T-helper 17 cell (primary cell): ENCODE measurements at places on chromosomes 2 and 18.

GRCh38 chr18:34122724-34123334 is 101.9 kb downstream of the NOL4 start:
- DNase-seq = no peak

- no peak for DNase-seq
Measured at GRCh38 chr18:67276638-67277037, 239.9 kb downstream of the DSEL start.

GRCh38 chr2:239196474-239197021 is 204.3 kb downstream of the HDAC4 start:
- no peak for DNase-seq

DNA sequence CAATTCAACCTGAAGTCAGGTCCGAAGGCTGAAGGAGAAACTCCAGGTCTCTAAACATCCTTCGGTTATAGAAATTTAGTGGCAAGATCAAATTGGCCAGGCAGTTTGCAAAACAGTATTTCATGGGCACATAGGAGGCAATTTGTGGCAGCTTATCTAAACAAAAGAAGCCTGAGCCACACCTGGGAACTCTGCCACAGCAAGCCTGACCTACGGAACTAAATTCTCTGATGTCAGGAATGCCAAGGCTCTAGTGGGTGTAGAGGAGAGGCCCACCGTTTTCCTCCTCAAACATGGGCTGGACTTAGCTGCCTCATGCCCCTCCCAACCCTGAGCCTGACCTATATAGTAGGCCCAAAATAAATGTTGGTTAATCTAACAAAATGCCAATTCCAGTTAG is 16.0 kb downstream of the SATB2 start:
- DNase-seq = no peak

GRCh38 chr2:225073198-225073597 is 30.9 kb upstream of the DOCK10 start:
- no peak for DNase-seq

DNA sequence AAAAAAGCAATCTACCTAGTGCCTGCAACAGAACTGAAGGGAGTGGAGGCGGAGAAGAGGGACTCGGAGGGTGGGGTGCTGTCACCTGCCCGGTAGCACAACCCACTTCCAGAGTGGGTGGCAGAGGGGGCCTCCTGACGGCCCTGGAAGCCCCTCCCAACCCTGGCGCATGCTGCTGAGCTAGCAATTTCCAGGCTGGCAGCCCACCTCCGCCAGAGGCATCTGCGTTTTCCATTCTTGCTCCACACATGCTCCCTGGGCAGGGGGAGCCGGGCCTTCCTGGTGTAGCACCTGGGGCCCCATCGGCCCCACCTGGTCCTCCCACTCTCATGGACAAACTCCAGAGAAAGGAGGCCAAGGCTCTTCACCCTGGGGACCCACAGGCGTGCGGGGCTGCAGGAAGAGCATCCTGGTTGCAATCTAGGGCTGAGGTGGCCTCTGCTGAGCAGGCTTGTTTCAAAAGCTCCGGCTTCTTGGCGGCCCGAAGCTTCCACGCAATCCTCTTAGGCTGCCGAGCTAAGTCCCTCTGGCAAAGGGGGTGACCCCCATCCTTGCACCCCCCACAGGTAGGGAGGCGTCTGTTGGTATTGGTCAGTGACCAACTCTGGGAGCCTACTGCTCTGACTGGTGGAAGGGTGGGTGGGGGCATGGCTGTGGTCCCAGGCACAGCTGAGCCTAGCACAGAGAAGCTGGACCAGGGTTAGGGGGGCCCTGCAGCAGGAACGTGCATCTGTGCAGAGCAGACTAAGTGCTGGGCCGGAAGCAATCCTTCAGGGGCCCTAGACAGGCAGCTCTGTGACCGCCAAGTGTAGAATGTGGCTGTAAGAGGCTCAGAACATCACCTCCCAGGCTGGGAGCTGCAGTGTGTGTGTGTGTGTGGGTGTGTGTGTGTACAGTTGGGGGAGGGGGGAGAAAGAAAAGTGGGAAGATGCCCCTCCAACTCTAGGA is 2.6 kb downstream of the HS6ST1 start:
- DNase-seq = no peak

GRCh38 chr18:54125429-54125828 is 99.0 kb downstream of the MBD2 start:
- DNase-seq = no peak

GRCh38 chr18:73679941-73680712 is 467.5 kb downstream of the FBXO15 start:
- no peak for DNase-seq

DNA sequence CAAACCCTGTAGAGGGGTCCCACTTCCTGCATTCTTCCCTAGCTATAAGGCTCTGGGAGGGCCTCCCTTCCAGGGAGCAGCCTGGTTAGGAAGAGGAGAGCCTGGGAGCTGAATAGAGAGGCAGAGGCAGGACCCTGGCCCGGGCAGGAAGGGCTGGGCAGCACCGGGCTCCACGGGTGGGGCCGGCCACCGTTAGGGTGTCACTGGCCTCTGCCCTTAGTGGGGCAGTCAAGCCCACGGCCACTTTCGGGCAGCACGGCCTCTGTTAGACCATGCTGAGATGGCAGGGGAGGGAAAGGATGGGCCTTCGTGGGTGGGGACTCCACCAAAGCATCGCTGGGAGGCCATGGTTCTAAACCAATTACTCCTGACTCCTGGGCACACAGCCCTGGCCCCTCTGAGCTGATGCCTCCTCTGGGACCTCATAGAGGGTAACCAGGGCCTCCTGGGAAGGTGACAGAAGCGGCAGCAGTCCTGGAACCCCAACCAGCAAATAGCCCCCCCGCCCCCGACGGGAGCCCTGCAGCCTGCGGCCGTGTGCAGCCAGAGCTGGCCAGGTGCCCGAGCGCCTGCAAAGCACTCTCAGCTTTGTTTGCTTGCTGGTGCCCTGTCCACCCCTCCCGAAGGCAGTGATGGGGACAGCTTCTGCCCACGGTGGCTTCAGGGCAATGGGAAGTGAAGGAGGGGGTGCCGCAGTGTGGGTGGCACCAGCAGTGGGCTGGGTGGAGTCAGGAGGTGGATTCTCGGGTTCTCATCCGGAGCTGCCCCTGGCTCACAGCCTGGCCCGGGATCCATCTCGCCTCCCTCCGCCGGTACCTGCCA is 16.3 kb upstream of the HPCAL1 start:
- DNase-seq = no peak

DNA sequence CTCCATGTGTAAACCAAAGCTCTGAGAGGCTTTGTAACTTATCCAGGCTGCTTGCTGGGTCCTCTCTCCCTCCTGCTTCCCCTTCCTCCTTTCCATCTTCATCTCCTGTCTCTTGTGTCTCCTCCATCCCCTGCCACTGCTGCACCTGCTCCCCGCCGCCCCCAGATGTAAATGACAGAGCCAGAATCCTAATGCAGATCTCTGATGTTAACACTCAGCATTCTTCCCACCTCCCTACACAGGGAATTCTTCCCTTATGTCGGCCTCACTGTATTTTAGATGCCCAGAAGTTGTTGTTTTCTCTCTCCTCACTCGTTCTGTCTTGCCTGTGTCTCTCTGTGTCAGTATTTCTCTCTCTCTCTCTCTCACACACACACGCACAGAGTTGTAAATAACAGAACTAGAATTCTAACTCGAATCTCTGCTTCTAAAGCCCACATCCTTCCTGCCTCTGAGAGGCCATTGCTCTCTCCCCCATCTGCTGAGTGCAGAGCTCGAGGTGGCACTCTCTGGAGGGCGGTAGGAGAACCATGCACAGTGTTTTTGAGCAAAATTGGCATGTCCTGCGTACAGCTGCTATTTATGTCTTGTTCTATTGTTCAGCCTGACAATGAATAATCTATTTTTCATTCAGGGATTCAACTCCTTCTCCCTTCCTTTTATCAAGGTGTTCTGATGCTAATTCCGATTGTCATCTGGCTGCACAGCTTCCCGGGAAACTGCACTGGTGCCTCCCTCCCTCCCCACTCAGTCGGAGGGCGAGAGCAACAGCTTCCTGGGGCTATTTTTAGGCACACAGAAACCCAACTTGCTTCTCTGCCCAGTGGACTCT is 219.9 kb downstream of the SH3RF3 start:
- DNase-seq = no peak

DNA sequence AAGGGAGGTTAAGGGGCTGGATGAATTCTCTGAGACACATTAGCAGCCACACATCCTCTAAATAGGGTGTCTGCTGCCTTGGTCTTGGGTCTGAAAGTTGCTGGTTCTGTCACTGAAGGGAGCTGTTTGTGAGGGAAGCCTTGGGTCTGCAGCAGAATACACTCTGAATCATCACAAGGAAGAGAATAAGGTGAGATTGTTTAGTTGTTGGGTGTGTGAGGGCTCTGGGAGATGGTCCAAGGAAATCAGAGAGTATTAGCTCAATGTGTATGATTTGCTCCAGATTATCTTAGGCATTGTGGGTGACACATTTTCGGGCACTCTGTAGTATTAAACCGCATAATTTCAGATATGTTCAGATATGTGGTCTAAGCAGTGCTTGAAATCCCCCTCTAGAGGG is 548.5 kb downstream of the SLC4A3 start:
- no peak for DNase-seq
